ENCODE measurements at places on chromosomes 1 and 21. TPM values are rescaled to one million over a fixed set of nuclear protein-coding genes. Genes with fewer than 3 reads are reported as not detected.

Gene IL24
- not detected for polyA plus RNA-seq

Gene C8A
- not detected for polyA plus RNA-seq

Gene PIGP
- 30.7 TPM for polyA plus RNA-seq

Gene RHD
- polyA plus RNA-seq = 1.2 TPM

- no peak for DNase-seq
These were observed 1.1 kb upstream of the SYCP1 start for GRCh38 chr1:114853584-114853983.

DNA sequence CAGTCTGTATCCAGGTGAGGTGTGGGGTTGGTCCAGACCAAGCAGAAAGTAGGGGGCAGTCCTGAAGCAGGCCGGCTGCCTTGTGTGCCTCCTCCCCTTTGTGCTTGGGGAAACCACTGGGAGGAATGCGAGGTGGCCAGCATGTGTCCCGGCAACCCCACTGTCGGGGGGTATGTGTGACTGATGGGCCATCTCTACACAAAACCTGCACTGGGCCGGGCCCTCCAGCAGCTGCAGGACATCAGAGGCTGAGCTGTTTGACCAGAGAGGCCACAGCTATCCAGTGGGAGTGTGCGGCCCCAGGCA lies 33.3 kb downstream of the TMEM51 start:
- no peak for DNase-seq

DNA sequence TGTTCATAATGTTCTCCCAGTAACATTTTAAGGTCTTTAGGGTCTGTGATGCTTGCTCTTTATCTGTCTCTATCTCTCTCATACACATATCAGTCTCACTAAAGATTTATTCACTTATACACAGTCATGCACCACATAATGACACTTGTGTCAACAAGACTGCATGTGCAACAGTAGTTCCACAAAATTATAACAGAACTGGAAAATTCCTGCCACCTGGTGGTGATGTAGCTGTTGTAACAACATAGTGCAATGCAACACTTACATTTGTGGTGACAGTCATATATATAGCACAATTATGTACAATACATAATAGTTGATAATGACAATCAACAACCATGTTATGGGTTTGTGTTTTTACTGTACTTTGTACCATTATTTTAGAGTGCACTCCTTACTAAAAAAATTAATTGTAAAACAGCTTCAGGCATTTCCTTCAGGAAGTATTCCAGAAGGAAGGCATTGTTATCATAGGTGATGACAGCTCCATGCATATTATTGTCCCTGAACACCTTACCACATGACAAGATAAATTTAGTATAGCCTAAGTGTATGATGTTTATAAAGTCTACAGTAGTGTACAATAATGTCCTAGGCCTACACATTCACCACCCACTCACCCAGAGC lies 8.1 kb downstream of the TDRD5 start:
- no peak for DNase-seq

DNA sequence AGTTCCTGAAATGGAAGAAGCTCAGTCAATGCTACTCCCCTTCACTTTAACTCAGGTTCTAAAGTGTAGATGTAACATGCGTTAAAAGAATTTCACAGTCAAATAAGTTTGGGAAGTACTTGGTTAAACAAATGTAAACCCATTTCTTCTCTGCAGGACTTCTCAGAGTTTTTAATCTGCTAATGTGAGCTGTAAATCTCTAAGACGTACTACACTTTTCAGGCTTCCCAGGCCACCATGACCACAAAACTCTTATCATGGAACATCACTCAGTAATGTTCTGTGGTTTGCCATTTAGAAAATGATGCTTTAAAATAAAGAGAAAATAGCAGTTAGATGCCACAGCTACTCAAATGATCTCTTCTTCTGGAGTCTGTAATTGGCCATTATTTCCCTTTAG lies 104.3 kb downstream of the HHIPL2 start:
- DNase-seq = no peak

DNA sequence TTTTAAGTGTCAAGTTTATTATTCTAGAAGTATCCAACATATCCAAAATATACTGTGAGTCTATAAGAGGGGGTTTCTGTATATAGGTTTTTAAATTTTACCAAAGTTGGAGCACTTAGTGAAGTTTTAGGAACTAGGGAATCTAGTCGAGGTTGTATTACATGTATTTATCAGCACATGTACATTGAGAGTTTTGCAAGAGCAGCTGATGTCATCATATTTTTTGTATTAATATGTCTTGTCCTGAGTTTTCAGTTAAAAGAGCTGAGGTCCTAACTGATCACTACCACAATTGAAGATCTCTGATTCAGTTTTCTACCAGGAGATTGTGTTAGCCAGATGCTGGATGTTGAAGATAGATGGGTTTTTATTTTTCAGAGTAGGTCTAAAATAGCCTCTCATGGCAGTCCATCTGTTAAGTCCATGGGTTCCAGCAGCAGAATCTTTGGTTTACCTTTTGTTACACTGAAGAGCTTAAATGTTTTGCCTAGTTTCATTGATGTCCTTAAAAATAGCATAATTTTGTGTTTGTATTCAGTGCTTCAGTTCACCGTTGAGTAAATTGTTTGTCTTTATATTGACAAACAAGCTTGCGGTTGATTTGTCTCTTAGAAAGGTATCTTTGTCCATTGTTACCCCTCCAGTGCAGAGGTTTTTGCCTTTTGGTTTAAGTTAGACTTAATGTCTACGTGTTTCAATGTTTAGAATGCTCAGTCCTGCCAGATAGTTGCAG lies 16.0 kb downstream of the YBX1 start:
- no peak for DNase-seq

DNA sequence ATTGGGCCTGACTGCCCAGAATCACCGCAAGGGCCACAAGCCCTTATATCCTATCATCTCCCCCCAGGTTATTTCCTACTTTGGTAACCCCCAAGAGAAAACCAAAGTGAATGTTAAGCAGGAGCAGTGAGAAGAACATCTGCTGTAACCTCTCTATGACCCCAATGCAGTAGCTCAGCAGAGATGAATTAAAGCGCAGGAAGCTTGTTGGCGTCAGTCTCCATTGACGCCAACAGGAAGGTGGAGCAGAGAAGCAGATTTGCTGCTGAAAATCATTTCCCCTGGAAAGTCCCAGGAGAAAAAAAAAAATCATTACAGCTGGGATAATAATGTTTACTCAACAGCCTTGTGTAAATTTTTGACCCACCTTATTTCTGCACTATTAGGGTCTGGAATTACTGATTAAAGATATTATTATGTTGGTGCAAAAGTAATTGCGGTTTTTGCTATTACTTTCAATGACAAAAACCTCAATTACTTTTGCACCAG lies 33.2 kb upstream of the FAM163A start:
- DNase-seq = peak; percentile 43

DNA sequence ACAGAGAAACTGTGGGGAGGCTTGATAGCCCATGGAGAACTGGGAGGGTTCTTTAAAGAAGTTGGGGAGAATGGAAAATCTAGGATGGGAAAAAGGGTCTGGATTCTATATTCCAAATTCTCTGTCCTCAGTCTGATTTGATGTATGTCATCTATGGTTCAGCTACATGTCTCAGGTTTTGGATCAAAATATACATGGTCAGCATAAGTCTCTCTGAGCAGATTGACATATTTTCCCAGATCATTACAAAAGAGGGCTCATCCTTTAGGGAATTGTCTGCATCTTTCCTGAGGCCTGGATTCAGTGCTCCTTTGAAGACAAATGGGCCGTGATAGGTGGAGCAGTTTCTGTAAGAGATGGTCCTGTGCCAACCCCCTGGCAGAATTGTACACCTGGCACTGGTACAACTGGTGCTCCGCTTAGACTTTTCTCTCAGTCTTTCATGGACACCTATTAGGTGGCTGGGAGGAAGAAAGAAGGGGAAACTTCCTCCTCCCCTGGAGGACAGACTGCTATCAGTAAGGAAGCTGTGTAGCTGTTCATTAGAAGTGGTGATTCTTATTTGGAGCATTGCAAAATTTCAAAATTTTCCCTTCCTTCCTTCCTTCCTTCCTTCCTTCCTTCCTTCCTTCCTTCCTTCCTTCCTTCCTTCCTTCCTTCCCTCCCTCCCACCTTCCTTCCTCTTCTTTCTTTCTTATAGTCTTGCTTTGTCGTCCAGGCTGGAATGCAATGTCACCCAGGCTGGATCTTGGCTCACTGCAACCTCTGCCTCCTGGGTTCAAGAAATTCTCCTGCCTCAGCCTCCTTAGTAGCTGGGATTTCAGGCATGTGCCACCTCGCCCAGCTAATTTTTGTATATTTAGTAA lies 26.1 kb upstream of the RGL1 start:
- DNase-seq = no peak

GRCh38 chr1:158952416-158952815 lies 21.1 kb downstream of the PYHIN1 start:
- DNase-seq = no peak
